GM23248 (cell line): ENCODE measurements at places on chromosomes 2 and 18.

DNA sequence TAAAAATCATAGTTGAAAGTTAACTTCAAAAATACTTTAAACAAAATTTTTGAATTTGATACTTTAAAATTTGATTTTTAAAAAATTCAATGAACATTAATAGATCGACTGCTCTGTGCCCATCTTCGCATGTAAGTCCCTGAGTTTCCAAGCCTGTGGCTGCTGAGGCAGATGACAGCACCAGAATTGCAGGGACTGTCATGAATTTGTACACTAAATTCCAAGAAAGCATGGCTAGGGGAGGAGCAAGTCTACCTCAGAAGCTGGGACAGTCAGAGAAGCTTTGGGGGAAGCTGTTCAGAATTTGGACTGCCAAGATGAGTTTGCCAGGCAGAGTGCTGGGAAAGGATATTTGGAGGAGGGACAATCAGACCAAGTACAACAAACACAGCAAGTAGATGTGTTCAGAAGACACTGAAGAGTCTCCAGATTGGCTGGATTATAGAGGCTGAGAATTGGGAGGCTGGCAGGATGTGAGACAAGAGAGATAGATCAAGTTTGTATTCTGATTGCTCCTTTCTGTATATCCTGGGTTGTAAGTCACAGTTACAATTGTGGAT lies 79.0 kb downstream of the ASXL3 start:
- no peak for DNase-seq

DNA sequence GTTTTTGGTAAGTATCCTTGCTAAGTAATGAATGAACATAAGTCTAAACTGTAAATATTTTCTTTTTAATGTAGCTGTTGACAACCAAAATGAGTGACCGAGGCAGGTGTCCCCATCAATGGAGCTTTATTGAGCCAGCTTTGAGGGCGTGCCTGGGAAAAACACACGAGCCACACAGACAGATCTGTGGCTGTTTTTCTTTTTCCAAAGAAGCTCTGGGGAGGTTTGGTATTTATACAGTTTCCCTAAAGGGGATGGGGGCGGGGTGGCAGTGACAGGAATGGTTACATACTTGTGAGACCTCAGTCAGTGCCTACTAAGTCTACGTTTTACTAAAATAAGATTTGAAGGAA lies 11.2 kb downstream of the DBI start:
- no peak for DNase-seq

DNA sequence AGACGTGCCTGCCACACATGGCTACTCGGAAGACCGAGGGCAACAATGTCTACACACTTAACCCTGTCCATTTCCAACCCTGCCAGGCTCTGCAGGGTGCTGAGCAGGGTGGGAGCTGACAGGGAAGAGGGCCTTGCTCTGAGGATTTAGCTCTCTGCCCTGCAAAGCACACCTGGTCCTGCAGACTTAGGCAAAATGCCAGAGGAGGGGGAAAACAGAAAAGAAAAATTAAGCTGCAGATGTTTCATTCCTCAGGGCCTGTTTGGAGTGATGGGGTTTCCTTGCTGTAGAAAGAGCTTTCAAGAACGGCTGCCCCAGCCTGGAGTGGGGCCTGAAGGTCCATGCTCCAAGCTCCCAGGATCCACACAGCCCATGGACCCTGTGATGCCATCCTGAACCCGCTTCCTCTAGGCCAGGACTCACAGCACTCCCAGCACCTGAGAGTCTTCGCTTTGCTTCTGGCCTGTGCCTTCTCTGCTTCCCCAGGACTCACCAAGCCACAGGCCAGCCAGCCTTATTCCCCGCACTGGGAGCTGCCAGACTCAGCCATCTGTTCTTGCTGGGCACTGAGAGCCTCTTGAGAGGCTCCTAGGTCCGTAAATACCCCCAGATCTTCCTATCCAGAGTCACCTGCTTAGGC lies 9.1 kb upstream of the TEX51 start:
- DNase-seq: no peak

- no peak for DNase-seq
Measured at GRCh38 chr18:46335534-46336101, 231.4 kb downstream of the HAUS1 start.

DNA sequence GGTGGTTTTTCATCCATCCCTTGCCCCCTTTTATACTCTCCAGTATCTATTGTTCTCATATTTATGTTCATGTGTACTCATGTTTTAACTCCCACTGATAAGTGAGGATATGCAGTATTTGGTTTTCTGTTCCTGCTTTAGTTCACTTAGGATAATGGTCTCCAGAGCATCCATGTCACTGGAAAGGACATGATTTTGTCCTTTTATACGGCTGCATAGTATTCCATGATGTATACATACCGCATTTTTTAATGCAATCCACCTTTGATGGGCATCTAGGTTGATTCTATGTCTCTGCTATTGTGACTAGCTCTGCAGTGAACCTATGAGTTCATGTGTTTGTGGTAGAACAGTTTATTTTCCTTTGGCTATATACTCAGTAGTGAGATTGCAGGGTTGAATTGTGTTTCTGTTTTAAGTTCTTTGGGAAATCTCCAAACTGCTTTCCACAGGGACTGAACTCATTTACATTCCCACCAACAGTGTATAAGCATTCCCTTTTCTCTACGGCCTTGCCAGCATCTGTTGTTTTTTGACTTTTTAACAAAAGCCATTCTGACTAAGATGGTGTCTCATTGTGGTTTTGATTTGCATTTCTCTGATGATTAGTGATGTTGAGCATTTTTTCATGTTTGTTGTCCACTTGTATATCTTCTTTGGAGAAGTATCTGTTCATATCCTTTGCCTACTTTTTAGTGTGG lies 420.2 kb downstream of the THSD7B start:
- DNase-seq: peak; percentile 38

DNA sequence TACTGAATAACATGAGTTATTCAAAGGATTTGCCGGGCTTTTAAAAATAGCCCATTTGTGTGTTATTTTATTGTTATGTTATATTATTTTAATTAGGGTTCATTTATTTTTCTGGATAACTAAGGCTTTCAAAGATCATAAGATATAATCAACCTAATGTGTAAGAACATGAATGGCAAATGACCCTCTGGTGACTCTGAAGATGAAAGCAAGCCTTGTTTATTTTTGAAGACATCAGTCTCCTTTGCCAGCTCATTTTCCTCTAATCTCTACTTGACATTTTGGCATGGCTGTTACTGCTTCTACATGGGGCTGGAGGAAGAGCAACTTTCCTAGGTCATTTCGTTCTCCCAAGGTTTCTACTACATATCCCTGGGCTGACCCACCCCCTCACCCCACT lies 10.6 kb downstream of the FAP start:
- DNase-seq: peak; percentile 27

DNA sequence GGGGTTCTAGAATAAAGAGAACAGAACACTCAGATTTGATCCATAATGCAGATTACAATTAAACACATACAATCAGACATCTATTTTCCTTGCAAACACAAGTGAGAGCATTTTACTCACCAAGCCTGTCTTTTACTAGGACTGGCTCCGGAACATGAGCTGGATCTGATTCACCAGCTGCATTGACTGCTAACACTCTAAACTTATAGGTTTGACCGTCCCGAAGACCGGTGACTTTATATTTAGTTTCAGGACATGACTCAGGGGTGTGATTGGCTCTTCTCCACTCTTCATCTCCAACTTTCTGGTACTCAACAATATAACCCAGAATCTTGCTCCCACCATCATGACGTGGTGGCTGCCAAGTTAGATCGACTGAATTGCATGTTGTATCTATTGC lies 112.4 kb downstream of the PLEKHA3 start:
- DNase-seq: peak; percentile 18

- no peak for DNase-seq
Measured at GRCh38 chr2:109368798-109369197, 239.8 kb downstream of the SH3RF3 start.

GRCh38 chr2:173555833-173556232 lies 201.2 kb downstream of the CDCA7 start:
- DNase-seq: no peak

DNA sequence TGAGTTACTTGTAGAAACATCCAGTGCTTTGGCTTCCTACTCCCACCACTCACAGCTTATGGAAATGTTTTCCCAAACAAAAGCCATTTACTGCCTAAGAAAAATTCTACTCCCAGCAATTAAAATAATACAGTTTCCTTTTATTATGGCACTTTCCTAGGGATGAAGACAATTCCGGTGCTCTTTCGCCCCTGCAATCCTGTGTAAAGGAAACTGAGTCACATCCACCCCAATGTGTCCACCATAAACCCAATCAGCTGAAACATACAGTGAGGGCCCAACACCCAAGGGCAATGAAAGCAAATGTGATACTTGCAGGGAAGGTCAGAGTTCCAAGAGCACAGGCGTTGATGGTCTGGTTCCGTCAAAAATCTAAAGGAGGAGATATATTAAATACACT lies 62.0 kb upstream of the ST3GAL5 start:
- DNase-seq: no peak

DNA sequence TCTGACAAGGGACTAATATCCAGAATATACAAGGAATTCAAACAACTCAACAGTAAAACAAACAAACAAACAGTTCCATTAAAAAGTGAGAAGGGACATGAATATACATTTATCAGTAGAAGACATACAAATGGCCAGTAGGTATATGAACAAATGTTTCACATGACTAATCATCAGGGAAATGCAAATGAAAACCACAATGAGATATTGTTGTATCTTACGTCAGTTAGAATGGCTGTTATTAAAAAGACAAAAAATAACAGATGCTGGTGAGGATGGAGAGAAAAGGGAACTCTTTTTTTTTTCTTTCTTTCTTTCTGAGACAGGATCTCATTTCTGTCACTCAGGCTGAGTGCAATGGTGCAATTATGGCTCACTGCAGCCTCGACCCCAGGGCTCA lies 175.5 kb downstream of the CAMKMT start:
- no peak for DNase-seq

DNA sequence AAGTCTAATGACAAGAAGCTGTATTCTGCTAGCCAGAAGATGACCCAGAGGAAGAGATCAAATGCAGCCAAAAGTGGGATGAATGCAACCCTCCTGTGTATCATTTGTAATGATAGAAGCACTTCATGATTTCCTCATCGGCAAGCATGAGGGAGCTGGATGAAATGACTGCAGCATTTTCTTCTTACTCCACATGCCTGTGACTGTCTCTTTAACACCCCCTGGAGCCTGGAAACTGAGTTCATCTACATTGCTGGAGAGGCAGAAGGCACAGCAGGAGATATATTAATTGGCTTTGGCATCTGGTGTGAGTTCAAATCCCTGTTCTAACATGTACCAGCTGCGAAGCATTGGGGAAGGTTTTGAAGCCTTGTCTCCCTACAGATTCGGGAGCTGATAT lies 37.7 kb downstream of the ID2 start:
- peak; percentile 38 for DNase-seq

DNA sequence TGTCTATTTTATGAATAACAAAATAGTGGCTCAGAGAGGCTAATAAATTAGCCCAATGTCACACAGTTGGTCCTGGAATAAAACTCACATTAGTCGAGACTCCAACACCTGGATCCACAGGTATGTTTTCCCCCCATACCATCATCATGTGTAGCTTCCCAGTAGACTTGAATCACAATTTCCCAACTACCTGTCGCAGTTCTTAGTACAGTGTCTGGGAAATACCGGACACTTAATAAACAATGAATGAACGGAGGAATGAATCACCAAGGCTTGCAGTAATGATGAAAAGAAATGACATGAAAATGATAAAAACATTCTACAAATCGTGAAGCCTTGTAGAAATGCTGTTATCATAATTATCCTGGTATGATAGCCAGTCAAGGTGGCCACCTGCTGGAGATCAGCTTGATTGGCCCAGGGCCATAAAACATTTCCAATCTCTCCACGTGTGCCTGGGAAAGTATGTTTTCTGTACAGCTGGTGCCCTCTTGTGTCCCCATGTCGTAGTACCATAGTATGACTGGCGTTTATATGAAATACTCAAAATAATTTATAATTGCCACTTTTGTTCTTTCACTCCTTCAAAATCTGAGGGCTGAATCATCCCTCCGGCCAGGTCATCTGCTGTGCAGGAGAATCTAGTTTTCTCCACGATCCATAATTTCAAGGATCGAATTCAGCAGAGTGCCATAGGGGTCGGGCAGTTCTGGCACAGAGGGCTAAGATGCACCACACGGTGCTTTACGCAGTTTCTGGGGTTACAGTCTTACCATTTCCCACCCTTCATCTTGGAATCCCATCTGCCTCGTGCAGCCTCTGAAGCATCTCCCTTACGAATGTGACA lies 95.4 kb downstream of the LAMA1 start:
- peak; percentile 47 for DNase-seq

GRCh38 chr2:40109381-40109780 lies 330.3 kb upstream of the THUMPD2 start:
- no peak for DNase-seq

DNA sequence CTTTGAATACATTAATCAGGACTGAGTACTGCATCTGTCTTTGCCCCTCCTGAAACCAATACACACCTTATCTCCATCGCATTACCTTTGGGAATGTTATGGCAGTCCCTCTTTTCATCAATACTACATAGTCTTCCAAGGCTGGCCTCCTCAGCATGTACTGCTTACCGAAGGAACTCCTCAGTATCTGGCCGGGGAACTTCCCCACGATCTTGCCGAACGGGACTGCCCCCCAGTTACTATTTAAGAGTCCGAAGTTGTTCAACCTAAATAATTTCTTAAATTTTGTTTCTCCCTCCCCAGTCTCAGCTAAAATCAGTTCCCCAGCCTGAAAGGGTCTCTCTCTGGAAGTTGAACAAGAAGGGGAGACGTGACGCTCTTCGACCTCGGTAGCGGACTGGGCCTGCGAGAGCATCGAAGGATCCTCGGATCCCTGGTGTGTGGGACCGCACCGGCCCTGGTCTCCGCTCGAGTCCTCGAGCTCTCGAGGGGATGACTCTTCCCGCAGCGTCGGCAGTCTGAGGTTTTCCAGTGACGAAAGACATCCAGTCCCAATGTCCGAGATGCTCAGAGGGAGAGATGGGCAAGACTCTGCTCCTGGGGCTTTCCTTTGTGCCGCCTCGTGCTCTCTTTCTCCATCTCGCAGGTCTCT lies 489 bp downstream of the TRMT61B start:
- DNase-seq: peak; percentile 79

DNA sequence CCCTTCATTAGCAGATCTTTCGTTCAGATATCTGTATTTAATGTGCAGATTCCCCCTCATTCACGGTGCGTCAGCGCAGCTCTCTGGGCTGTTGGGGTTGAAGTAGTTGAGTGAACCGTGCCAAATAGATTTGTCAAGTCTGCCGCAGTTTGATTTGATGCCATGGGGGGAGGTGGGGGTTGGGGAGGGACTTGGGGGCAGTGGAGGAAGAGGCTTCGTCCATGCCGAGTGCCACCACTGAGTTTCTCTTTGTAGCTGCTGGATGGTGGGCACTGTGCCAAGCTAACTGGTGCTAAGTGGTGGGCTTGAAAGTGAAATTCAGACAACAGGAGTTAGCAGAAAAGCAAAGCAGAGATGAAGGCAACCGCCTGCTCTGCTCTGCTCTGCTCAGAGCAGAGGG lies 47.9 kb downstream of the NRP2 start:
- DNase-seq: no peak

GRCh38 chr2:129798301-129798581 lies 181.2 kb upstream of the RAB6C start:
- DNase-seq: no peak

GRCh38 chr18:64966667-64967066 lies 784.1 kb upstream of the CDH7 start:
- no peak for DNase-seq
